ENCODE measurements at places on chromosomes 2 and 18.

- no peak for DNase-seq
Observed at GRCh38 chr2:10993001-10993481, 81.3 kb downstream of the KCNF1 start.

DNA sequence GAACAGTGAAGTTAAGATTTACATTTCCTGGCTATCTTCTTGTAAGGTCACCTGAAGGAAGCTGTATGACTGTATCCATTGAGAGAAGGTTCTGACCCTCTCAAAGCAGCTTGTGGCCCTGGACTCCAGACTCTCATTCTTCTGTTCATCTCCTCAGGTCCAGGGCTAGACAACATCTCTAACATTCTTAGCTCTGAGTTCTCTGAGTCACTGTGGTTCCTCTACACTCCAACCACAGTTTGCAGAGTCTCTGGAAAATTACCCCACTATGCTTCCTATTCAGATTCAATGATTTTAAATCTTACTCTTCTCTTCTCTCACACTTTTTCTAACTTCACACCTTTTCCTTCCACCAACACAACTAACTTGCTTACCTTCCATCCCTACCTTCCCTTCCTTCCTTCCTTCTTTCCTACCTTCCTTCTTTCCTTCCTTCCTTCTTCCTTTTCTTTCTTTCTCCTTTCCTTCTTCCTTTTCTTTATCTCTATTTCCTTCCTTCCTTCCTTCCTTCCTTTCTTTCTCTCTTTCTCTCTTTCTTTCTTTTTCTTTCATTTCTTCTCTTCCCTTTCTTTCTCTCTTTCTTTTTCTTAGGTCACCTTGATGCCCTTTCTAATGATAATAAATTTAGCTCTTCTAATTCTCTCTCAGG, 824.3 kb upstream of the ZEB2 start:
- no peak for DNase-seq

- DNase-seq = no peak
Observed at GRCh38 chr2:10367472-10368439, 65.1 kb downstream of the HPCAL1 start.

GRCh38 chr18:50034029-50034428, 160.9 kb downstream of the MYO5B start:
- no peak for DNase-seq

DNA sequence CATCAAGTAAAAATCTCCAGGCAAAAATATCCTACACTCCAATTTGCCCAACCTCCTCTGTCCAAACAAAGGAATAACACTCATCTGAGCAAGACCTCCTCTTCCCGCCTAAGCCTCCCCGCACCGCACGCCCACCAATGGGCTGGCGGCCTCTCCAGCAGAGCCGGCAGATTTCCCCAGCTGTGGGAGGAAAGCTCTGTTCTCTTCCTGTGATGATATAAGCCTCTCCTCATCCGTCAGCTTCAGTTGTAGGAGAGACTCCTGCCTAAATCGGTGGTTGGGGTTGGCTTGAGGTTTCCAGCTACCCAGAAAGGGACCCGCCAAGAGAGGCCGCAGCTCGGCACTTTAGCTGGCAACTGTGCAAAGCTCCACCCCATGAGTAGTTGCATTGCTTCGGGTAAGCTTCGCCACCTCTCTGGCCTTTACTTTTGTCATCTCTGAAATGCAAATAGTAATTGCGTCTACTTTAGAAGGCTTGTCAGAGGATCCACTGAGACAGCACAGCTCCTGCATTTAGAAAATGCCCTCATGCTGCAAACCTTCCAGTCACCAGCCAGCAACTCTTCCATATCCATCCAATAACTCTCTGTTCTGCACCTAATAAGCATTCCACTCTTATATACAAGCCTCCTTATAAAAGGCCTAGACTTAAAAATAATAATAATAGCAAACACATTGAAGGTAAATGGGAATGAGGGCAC, 146.4 kb downstream of the MYT1L start:
- DNase-seq = no peak

DNA sequence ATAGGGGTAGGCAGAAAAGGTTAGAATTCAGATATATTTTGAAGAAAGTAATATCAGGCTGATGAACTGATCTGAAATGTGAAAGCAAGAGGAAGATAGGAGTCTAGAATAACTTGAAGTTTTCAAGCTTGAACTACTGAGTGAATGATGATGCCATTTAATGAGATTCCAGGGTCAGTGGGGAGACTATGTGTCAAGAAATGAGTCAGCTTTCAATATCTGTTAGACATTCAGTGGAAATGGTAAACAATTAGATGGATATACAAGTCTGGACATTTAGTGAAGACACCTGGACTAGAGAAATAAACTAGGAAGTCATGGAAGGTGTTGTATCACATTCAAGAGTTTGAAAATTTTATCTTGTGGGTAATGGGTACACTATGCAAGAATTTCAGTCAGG, 326.9 kb downstream of the FSIP2 start:
- DNase-seq = no peak
